ENCODE measurements at places on chromosomes 2 and 18.
A peak's percentile ranks its signal among the peaks of the same experiment; 100 is the strongest.

GRCh38 chr2:222024932-222025880, 273.6 kb downstream of the PAX3 start:
- no peak for DNase-seq

DNA sequence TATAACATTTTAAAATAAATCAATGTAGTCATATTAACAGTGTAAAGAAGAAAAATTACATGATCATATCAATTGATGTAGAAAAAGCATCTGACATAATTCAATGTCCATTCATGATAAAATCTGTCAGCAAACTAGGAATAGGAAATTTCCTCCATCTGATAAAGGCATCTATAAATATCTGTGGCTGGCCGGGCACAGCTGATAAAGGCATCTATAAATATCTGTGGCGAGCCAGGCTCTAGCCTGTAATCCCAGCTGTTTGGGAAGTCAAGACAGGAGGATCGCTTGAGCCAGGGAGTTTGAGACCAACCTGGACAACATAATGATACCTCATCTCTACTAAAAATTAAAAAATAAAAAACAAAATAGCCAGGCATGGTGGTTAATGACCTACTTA, 18.1 kb upstream of the RANBP2 start:
- no peak for DNase-seq

- DNase-seq, result no peak
Measured at GRCh38 chr2:85550486-85550885, 10.8 kb downstream of the GGCX start.

- no peak for DNase-seq
Measured at GRCh38 chr18:70368903-70369302, 80.1 kb downstream of the SOCS6 start.

GRCh38 chr2:130963849-130964793, 127.4 kb downstream of the ARHGEF4 start:
- DNase-seq, result no peak

DNA sequence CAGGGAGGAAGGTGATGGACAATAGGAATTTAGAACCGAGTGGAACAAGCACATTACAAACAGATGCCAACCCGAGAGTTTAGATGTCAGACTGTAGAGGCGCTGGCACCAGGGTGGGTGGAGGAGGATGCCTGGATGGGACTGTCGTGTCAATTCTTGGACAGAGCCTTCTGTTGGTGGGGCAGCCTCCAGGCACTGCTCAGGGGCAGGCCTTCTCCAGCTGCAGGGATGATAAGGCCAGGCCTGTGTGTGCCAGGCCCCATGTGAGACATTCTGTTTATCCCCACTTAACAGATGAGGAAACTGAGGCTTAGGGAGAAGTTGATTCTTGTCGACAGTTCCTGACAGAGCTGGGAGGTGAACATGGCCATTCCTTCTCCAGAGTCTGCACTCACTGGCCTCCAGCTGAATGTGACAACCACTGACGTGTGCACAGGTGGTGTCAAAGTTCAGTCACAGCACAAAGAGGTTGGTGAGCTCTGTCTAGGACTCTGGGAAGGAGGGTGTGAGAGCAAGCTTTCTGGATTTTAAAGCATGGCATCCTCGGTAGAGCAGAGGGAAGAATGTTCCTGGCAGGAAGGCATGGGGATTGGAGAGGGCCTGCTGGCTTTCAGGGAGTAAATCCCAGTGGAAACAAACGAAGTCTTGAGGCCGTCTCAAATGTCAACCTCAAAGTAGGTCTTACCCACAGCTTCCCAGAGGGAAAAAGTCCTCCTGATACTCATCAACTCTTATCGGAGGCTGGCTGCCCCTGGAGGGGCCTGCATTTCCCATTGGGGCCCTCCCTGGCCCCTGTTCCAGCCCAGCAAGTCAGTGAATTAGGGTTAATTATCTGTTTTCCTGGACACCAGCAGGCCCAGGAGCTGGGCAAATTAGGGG, 52.4 kb downstream of the GLI2 start:
- no peak for DNase-seq

DNA sequence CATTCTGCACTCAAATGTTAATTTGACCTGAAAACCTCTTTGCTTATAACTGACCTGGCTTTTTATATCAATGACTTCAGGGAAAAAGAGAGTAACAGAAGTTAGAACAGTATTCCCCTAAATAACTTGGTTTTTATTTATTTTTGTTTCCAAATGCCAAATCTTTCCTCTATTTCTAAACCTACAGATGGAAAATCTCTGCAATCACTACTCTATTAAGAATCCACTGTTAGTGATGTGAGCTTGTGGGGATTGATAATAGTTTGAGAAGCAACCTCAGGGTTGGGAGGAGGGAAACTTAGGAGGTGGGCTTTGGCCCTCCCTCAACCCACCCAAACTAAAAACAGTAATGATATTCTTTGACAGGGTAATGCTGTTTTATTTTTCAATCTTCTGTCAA, 351.8 kb downstream of the DCC start:
- DNase-seq, result no peak

- DNase-seq, result no peak
Measured at GRCh38 chr2:65504201-65504600, 71.8 kb upstream of the SPRED2 start.

- no peak for DNase-seq
Measured at GRCh38 chr2:230498506-230499107, 82.6 kb downstream of the SP100 start.

GRCh38 chr18:58533766-58534165, 95.1 kb downstream of the ALPK2 start:
- no peak for DNase-seq

DNA sequence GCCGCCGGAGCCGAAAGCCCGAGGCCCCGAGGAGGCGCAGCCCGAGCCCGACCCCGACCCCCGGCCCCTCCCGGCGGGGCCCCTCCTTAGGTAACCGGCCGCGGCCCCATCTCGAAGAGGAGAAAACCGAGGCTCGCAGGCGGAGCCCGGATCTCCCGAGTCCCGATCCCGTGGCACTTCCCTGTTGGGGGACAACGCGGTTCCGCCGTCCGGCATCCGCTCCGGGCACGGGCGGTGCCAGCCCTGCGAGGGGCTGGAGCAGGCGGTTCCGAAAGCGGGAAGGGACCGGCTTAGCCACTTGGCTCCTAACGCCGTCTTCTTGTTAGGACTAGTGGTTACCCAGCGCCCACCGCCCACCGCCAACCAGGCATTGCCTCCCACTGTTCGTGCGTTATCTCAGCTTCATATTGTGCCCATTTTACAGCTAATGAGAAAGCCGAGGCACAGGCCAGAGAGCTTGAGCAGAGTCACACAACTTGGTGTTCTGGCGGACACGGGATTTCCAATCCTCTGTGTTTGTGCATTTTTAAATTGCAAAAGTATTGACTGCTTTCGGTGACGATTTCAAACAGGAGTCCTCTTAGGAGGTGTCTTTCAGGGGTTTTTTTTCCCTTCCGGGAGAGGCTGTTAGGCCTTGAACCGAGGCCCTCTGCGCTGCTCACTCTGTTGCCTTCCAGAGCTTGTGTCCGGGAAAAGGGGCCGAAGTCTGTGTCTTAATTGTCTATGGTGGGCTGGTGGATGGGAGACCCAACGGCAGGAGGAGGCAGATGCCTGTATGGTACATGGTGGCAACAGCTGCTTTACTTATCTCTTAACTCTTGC, 562 bp downstream of the CENPA start:
- DNase-seq, result no peak

- no peak for DNase-seq
Measured at GRCh38 chr2:27582129-27582694, 630 bp upstream of the ZNF512 start.

- DNase-seq, result no peak
Measured at GRCh38 chr2:45102579-45103117, 93.4 kb upstream of the SIX2 start.

- DNase-seq, result no peak
Measured at GRCh38 chr2:169001116-169001815, 29.9 kb downstream of the ABCB11 start.

GRCh38 chr2:50863856-50864255, 168.1 kb downstream of the NRXN1 start:
- no peak for DNase-seq

DNA sequence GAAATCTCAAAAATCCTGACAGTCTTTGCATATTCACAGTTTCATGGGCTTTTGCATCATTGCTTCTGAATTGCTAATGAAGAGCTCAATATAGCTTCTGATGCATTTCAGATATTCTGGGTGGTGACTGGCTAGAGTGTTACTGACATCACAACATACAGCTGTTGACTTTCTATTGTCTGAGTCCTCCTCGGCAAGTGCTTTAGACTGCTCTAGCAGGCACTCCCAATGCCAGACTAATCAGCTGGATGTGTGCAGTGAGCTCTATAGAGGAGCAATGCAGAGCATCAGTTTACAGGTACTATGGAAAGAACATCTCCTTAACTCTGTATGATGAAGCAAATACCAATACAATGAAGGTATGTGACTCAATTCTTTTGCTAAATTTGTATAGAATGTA, 54.9 kb downstream of the R3HDM1 start:
- DNase-seq, result no peak

GRCh38 chr2:136108463-136108862, 9.5 kb downstream of the CXCR4 start:
- no peak for DNase-seq

DNA sequence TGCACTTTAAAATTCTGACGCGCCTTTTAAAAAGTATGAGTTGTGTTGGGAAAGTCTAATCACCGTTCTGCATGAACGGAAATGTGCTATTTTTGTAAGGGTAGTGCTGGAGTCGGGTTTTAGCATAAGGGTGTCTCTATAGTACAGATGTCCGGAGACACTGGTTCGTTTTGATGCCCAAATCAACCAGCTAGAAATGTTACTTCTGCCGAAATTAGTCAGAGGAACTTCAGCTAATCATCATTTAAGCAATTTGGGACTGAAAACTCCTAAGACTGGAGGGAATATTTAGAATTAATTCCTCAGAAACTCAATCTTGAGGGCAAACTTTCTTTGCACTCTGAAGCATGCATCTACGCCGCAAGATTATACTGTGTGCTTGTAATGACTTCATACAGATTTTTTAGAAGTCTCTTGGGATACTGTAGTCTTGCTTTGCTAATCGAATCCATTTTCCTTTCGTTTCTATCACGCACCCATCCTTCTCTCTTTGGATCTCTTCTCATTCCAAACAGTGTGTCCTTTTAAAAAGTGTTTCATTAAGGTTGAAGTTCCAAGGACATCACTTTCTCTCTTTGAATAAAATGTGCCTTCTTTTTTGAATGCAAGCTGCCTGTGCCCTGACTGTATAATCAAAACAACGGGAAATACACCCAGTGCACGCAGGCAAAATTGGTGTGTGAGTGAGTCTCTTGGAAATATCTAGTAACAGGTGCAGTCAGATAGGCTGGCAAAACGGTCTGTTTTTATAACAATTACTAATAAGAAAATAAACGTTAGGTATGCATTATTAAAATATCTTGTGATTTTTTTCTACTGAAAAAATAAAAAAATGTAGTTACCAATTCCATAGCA, 270.9 kb upstream of the TCF4 start:
- no peak for DNase-seq

DNA sequence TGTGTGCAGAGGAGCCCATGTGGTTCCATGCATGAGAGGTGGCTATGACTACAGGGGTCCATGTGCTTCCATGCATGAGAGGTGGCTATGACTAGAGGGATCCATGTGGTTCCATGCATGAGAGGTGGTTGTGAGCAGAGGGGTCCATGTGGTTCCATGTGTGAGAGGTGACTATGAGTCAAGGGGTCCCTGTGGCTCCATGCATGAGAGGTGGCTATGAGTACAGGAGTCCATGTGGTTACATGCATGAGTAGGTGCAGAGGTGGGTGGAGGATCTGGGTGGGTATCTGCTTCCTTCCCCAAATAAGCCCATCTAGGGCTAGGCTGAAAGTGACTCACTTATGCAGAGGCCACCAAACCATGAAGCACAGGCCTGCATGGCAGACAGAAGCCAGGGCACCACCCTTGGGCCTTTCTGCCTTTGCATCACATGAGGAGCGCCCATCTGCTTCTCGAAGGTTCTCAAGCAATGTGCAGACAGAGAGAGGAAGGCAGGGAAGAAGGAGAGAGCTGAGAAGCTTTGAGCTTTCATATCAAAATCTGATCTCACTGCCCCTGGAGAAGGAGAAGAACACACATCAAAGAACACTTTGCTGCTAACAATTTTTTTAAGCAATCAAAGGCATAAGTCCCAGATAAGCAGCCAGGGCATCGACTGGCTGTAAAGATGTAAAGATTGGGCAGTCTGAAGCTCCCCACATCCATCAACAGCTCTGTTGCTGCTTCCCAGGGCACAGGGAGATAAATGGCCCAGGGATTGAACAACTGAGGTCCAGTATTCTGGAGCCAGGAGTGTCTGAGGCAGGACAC, 137.6 kb downstream of the TNS1 start:
- DNase-seq, result no peak

- no peak for DNase-seq
Measured at GRCh38 chr2:234669621-234670020, 172.7 kb upstream of the ARL4C start.

- DNase-seq, result no peak
Measured at GRCh38 chr2:8505311-8505920, 176.4 kb upstream of the ID2 start.

GRCh38 chr18:57649556-57650500, 28.2 kb upstream of the NARS1 start:
- no peak for DNase-seq

DNA sequence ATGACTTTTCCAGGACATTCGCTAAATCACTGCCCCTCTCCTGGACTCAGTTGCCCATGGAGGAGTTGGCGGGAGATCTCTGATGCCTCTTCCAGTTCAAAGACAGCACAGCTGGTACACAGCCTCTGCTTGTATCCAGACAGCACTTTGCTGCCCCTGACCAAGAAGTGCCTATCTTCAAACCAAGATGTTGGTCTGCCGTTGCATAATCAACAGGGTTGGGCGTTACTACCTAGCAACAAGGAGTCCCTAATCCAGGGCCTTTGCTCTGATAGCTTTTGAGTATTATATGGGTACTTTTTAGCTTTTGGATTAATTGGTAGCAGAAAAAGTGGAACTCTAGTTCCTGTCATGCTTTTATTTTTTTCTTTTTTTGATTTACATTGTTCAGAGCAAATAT, 166.6 kb downstream of the FAM210A start:
- DNase-seq, result no peak

DNA sequence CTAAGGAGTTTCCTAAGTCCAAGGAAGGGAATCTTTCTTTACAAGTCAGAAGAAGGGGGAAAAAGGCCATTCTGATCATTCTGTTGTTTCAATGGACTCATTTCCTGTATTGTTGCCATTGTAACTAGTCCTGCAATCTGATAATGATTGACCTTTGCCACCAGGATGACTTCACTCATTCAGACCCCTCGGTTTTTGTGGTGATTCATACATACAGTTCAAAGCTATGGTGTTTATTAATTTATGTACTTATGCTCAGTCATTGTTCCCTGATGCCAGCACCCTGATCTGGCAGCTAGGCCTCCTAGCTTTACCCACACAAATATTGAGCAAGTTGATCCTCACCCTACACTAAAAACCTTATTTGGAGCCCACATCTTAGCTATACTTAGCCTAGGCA, 57.6 kb upstream of the ZNF519 start:
- no peak for DNase-seq

- DNase-seq, result no peak
Measured at GRCh38 chr2:48048476-48049171, 142.3 kb upstream of the FBXO11 start.

- no peak for DNase-seq
Measured at GRCh38 chr2:47094511-47095142, 60.5 kb downstream of the STPG4 start.

- DNase-seq, result peak; percentile 5
Measured at GRCh38 chr18:23259701-23260681, 124.7 kb downstream of the CABLES1 start.

Measured in CD4-positive, alpha-beta T cell treated with Interleukin-12 subunit alpha and Interleukin-12 subunit beta, for 1 hour (primary cell).